ENCODE measurements at places on chromosomes 5 and 9.

- DNase-seq, result no peak
Observed at GRCh38 chr9:72168075-72168474, 18.8 kb downstream of the GDA start.

GRCh38 chr9:10045598-10045997 lies 567.2 kb downstream of the PTPRD start:
- DNase-seq, result no peak

- no peak for DNase-seq
Observed at GRCh38 chr9:113461943-113462342, 1.6 kb upstream of the RGS3 start.

- no peak for DNase-seq
Observed at GRCh38 chr5:39092581-39093351, 18.6 kb upstream of the RICTOR start.

DNA sequence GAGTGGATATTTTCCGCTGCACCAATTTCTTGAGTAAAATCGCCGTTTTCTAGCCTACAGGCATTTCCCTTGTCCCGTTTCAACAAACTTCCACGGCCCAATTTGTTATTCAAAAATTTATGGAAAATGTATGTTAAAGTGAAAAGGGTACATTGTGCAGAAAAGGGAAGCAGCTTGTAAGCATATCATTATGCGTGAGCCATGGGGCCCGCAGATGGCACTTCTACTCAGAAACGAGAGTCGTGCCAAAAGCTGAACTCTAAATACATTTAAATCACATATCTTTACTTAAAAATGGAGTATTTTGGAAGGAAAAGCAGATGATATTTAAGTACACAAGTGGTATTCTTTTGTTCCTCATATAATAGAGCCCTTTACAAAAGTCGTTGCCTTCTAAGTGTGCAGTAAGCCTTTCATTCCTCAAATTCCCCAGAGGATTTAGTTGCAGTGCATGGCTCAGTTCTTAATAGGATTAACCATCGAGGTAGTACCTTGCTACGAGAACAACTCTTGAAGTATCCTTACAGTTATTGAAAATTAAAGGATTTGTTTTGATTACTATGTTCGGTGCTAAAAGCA lies 1227.2 kb upstream of the WWC1 start:
- no peak for DNase-seq

Measured in natural killer cell (primary cell).